ENCODE measurements at places on chromosomes 6 and 20.

DNA sequence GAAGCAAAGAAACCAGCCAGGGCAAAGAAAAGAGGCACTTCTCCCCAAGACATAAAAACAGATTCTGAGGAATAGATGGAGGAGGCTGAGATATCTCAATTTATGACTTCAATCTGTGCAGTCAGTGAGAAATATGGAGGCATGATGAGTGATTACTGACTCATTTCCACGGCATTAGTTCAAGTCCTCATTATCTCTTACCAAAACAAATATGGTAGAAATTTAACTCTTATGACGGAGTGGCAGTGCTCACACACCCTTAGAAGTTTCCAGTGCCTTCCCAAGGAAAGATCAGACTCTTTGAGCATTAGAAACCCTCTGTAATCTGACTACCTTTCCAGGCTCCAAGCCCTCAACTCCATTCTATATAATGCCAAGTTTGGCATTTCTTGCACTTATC lies 364.1 kb downstream of the ARHGAP18 start:
- no peak for DNase-seq

DNA sequence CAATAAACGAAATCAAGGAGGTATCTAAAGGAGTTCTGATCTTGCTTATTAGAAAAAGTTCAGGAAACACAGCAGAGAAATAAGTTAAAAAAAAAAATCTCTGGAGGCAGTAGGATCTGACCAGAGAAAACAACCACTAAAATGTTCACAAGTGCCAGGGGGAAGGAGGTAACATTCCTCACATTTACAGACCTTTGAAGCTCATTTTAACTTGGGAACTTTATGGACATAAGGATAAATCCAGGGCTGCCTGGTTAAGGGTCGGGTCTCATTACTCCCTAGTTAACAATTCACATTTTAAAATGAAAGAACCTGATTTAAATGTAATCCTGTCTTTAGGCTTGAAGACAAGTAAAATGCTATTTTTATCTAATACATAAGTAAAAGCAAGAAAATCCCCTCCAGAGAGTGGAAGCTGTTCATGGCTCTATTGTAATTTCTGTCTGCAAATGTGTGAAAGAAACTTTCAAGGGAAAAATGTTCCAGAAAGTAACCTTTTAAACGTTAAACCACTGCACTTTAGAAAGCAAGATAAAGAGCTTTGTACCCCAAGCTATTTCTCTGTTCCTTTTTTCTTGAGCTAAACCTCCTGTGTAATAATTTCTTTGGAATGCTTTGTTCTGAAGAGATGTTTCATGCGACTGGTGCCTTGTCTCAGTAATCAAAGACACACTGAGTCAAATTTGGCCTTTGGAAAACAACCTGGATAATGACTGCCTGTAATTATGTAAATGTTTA lies 38.2 kb downstream of the MYLIP start:
- no peak for DNase-seq

DNA sequence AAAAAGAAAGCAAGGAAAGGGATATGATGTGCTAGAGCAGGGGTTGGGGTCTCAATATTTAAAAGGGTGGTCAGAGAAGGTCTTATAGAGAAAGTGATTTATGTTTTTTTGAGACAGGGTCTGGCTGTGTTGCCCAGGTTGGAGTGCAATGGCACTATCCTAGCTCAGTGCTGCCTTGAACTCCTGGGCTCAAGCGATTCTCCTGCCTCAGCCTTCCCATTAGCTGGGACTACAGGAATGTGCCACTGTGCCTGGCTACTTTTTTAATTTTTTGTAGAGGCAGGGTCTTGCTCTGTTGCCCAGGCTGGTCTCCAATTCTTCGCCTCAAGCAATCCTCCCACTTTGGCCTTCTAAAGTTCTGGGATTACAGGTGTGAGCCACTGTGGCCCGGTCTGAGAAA lies 433.3 kb downstream of the CDC5L start:
- no peak for DNase-seq

- DNase-seq, result no peak
Measured at GRCh38 chr20:58155148-58155925, 73.1 kb downstream of the ANKRD60 start.

GRCh38 chr6:10595731-10596664 lies 74.8 kb downstream of the GCNT2 start:
- DNase-seq, result peak; percentile 96

DNA sequence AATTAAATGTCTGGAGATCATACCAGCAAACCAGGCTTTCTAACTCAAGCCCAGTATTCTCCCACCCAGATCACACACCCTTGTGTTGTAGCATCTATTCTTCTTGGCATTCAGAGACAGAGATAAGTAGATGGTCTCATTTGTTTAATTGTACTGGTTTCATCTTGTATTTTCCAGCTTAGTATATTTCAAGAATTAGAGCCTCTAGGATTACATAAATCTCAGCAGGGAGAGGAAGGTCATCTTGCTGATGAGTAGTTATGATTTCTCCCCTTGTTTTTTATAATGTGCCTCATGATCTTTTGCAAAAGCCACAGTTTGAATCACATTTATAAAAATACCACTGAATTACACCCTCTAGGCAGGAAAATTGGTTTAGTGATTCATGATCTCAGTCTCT lies 106.6 kb upstream of the NRSN1 start:
- no peak for DNase-seq

DNA sequence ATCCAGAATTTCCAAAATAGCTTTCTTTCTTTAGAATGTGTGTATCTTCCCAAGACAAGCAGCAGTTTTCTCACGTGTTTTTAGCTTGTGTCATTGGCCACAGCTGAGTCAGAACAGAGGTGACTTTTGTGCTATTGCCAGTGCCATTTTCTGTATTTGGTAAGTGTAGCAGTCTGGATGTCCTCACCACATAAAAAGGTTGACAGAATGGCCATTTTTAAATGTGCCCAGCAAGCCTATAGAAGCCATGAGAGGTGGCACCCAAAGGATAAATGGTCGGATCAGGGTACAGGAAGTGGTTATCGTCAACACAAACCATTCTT lies 269.5 kb upstream of the HSF2 start:
- no peak for DNase-seq

- DNase-seq, result no peak
Measured at GRCh38 chr20:1507276-1507675, 16.1 kb upstream of the SIRPB2 start.

DNA sequence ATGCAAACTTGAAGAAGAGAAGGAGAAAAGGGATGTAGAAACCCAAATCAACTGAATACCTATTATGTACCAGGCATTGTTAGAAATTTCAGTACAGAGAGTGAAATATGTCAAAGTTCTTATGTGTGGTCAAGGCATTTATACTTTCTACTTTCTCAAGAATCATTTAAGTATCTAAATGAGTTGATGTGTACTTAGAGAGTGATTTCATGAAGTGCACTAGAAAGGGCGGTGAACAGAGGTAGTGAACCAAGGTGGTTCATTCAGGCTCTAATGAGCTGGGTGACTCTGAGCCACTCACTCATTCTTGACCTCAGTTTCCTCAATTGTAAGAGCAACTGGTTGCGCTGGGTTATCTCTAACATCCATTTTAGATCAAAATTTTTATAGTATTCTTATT lies 3.3 kb downstream of the PDE7B start:
- no peak for DNase-seq

- DNase-seq, result no peak
Measured at GRCh38 chr6:40417031-40417430, 170.1 kb downstream of the LRFN2 start.

GRCh38 chr20:25083773-25084625 lies 2.1 kb upstream of the VSX1 start:
- no peak for DNase-seq

DNA sequence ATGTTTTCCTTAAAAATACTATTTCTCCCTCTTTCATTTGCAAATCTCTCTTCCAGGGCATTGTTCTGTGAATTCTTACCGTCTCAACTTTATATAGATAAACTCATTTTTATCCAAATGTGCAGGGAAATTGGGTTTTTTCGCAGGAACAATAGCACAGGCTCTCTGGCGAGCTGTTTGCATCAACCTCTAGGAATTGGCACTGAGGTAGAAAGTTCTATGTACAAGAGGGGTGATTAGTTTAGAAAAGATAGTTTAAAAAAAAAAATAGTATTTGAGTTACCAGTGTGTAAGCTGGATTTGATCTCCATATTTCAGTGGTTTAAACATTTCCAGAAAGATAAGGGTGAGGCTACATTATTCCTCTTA lies 129.7 kb upstream of the BTN3A2 start:
- DNase-seq, result no peak

- no peak for DNase-seq
Measured at GRCh38 chr20:17467120-17467655, 64.0 kb downstream of the BFSP1 start.

GRCh38 chr20:58763076-58763475 lies 70.5 kb downstream of the NPEPL1 start:
- DNase-seq, result no peak

DNA sequence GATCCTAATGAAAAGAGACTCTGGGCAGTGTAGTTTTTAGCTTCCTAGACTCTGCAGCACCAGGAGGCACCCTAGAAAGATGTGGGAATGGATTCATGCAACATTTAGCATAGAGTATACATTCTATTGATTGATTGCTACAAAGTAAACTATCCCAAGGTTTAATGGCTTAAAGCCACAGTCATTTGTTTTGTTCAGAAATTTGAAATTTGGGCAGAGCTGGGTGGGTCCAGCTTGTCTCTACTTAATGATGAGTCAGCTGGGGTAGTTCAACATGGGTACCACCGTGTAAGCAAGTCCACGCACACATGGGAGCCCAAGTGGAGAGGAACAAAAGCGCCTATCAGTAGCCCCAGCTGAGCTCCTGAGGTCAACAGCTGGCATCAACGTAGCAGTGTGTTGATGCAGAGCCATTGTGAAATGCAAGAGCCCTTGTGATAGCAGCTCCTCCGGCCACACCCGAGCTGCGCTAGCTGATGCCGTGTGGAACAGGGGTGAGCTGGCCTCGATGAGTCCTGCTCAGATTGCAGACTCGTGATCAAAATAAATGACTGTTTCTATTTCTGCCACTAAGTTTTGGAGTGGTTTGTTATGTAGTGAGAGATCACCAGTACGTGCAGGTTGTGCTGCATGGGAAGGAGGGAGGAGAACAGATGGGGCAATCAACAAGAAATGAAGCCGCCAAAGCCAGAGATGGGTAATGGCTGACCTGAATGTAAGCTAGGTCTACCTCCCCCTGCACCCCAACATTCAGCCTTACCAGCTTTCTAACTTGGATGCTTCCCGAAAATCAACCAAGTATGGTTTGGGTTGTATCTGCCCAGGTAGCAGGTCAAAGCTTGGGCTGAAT lies 45.7 kb upstream of the TRAF3IP2 start:
- no peak for DNase-seq

DNA sequence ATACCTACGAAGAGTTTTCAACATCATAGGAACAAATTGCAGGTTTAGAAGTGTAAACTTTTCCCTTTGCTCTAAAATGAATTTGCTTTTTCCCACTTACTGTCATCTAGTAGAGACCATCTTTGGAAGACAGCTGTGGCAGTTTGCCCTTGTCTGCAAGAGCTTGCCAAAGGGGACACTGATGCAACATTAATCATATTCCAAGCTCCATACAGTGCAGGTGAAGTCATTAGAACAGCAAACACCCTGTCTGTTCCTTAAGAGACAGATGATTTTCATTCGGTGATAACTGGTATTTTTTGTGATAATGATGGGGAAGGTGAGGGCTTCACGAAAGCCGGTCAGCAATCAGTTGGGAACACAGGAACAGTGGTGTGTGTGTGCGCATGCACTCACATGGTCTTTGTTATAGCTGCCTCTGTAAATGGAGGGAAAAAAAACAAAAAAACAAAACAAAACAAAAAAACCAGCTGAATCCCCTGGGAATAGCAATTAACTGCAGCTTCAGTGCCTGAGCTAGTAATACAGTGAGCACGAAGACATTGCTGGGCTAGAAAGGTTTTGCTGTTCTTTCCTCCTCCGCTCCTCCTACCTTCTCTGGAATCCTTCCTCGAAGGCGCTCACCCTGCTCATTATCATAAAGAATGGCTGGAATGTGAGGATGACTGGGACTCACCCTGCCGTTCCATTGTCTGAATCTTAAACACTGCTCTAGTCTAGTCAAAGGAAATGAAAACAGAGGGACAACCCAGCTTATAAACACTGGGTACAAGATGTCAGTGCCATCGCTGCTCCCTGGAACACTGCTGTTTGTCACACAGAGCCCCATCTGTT lies 35.2 kb upstream of the KIF13A start:
- no peak for DNase-seq

GRCh38 chr20:7137395-7138151 lies 370.1 kb downstream of the BMP2 start:
- DNase-seq, result no peak

DNA sequence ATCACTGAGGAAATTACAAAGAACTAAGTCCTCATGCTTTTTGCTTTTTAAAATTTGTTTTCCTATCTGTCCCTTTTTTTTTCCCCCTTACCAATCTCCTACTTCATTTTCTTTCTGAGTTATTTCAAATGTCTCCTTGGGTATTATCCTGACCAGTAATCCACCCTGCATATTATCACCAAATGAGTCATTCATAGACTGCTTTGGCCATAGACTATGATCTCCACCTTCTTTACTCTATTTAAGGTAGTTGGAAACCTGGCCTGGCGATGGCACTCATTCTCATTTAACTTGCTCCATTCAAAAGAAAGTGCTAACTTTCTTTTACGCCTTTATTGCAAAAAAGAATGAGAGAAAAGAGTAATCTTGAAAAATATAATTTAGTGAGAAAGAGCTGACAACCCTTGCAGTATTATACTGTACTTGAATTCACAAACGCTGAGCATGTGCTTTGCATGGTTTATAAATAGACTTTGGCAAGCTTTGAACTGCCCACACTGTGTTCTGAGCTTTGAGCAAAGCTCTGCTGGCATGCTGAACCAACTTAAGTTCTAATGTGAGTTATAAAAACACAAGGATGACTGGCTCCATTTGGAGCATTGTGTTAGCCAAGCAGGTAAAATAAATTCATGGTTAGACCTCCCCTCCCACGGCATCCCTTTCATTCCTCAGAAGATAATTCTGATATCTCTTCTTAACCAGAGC lies 198.9 kb downstream of the NKAIN2 start:
- DNase-seq, result no peak

GRCh38 chr20:50190251-50191064 lies at the start of gene CEBPB:
TSS of gene CEBPB (plus strand) at chr20:50190830. CDS start at chr20:50191034, 204 bp downstream.
- peak; percentile 96 for DNase-seq
